ENCODE measurements at places on chromosomes 2 and 18.

DNA sequence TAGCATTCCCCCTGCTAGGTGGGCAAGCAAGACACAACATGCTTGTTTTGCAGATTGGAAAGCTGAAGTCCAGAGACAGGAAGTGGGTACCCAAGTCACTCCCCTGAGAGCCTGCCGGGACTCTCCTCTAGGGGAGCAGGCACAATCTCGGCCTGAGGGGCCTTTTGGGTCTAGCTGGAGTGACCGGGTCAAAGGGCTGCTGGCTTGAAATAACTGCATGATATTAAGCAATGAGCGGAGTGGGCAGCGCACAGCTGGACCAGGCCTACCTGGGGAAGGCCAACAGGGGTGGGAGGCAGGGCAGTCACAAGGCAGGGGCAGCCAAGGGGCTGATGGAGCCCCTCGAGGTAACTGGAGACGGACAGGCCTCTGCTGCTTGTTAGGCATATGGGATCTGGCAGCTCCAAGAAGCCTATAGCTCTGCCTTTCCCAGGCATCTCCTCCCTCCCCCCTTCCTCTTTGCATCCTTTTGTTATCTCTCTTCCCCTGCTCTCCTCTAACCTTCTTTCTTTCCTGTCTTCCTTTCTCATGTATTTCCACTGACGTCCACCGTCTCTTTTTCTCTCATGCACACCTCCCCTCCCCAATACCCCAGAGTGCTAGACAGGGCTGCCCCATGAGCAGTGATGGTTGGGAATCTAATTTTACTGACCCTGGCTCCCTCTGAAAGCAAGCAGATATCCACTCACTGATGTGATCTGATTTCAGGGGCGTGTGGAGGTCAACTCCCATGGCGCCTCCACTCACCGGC is 237.5 kb downstream of the LOXHD1 start:
- DNase-seq: no peak

DNA sequence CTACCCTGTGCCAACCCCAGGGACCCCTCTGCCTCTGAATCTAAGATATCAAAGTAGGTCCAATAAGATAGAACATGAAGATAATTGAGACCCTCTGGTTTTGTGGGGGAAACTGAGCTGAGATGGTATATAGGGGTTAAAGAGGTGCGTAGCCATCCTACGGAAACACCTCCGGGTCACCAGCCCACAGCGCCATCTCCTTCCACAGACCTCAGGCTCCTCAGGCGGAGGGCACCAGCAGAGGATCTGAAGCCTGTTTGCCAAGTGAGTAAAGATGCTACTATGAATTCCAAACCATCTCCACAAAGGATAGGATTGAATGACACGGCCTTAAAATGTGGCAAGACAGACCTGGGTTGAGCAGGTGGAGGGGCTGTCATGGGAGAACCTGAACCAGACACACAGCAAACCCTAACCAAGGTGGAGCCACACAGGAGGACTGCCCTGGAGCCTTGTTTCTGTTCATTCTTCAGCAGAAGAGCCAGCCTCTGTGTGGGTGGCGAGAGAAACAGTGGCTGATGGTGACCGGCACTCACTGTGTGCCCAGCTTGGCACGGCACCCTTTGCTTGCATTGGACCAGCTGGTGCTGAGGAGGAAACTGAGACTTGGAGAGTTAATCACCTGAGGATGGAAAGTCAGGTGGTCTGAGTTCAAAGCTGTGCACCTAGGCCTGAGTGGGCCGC is 10.2 kb downstream of the GBX2 start:
- DNase-seq: no peak

DNA sequence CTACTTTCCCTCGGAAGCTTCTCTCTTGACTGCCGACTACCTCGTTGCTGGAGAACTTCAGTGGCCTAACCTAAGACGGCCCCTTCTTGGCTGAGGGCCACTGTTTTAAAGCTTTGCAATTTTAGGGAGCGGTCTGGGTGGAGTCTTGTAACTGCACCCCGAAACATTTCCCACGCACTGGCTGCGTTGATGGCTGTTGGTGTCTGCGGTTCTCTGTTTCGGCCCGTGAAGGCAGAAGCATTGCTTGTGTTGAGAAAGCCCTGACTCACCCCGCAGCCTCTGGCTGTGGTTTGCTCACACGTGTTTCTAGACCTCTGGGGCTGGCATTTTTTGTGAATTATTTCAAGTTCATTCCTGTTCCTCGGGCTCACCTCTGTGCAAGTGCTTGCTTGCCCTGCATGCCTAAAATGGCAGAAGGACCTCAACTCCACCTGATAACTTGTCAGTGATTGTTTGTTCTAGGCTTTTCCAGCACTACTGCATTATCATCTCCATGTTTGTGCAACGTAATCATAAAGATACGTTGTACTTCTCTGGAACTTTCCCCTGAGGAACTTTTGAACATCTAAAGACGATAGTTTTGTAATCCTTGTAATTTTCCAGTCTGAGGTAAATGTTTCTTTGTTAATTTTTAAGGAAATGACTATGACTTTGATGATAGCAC is 94.2 kb upstream of the DLX2 start:
- DNase-seq: no peak

DNA sequence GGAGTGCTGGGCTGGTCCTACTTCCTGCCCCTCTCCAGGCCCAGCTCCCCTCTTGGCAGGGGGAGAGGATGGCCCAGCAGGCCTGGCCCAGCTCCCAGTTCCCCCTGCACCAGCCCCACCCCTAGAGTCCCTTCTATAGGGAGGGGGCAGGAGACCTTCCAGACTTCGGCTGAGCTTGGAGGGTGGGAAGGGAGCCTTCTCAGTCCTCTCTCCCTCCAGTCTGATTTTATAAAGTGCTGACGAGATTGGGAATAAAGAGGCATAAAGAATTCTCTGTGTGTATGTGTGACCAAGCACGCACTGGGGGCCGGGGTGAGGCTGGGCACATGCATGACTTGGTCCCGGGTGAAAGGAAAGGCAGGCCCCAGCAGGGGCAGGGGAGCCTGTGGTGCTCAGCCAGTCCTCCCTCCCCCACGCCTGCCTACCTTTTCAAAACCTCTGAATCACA is 5.1 kb downstream of the CHPF start:
- DNase-seq: no peak

DNA sequence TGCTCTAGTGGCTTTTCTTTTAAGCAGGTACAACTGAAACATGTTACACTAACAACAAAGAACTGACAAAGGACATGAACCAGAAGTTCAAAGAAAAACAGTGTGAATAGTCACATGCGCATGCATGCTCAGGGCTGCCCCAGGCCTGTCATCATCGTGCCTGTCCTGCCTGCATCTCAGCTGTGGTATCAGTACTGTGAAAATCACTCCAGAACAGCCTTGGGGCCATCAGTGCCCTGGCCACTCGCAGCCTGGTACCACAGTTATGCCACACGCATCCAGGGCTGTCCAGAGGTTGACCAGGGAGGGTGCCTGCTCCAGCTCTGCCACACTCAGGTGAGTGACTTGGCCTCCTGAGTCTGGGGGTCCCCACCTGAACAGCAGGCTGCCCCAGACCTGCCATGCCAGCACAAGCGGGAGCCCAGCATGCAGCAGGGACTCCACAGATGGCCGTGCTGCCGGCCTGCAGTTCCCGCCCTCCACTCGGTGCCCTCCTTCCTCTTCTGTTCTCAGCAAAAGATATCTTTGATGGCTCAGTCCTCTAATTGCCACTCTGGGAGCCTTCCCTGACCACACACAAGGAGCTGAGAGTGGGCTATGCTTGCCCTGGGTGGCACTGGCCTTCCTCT is 12.3 kb downstream of the LIMS2 start:
- DNase-seq: no peak

Data from stimulated activated CD8-positive, alpha-beta memory T cell treated with anti-CD3 and anti-CD28 coated beads, Interleukin-4, amount 100 ng/mL, for 1 hour (primary cell).